ENCODE measurements at places on chromosomes 1 and 21. TPM values are rescaled to one million over a fixed set of nuclear protein-coding genes. Genes with fewer than 3 reads are reported as not detected.

- no peak for DNase-seq
Observed at GRCh38 chr1:58841455-58841854, 57.6 kb upstream of the JUN start.

- no peak for DNase-seq
Observed at GRCh38 chr1:47592296-47593012, 154.6 kb downstream of the FOXD2 start.

UTS2 gene
- not detected for total RNA-seq

CELA2A gene
- not detected for total RNA-seq

BEND5 gene
- total RNA-seq: not detected

All from GM23248 (cell line).